Stimulated activated CD8-positive, alpha-beta memory T cell treated with anti-CD3 and anti-CD28 coated beads, Interleukin-15, amount 100 ng/mL, for 1 hour (primary cell): ENCODE measurements at places on chromosomes 3 and 15.
A peak's percentile ranks its signal among the peaks of the same experiment; 100 is the strongest.

DNA sequence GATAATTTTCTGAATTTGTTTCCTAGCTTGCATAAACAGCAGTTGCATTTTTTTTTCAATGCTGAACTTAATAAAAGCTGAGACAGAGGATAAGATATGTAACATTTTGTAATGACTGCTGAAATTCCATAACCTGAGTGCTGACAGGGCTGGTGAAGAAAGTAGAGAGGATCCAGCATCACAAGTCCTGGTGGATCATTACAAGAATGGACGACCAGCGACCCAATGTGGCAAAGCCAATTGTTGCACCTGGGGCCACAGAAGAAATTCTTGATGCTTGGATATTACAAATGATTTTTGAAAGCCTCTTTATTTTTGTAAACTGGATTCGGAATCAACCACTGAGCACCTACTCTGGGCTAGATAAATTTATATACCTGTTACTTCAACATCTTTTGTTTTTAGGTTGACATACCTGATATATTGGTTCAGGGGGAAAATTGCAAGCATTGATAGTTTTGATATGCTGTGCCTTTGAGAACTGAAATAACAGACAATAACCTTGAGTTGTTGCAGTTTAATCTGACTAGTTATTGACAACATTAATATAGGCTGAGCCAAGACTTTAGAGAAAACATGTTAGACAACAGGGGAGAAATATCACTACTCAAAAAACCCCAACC is 3.9 kb upstream of the ACTL6A start:
- no peak for DNase-seq

- DNase-seq = no peak
Observed at GRCh38 chr3:11305509-11305908, 33.3 kb downstream of the ATG7 start.

DNA sequence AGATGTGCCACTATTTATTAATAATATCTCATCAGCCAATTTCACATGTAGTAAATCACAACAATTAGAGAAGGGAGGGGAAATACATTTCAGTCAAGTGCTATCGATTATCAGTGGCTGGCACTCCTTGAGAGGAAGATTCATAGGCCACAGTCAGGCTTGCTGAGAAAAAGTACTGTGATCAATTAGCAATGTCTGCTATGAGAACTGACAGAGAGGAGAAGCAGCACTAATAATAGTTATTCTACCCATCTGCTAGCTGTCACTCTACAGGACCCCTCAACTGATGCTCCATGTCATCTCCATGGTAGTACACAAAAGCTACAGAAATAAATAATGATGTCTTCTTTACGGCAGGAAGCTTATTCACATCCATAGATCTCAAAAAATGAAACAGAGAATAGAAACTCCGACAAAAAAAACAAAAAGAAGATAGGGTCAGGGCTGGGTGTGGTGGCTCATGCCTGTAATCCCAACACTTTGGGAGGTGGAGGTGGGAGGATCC is 351.3 kb downstream of the FOXP1 start:
- no peak for DNase-seq

DNA sequence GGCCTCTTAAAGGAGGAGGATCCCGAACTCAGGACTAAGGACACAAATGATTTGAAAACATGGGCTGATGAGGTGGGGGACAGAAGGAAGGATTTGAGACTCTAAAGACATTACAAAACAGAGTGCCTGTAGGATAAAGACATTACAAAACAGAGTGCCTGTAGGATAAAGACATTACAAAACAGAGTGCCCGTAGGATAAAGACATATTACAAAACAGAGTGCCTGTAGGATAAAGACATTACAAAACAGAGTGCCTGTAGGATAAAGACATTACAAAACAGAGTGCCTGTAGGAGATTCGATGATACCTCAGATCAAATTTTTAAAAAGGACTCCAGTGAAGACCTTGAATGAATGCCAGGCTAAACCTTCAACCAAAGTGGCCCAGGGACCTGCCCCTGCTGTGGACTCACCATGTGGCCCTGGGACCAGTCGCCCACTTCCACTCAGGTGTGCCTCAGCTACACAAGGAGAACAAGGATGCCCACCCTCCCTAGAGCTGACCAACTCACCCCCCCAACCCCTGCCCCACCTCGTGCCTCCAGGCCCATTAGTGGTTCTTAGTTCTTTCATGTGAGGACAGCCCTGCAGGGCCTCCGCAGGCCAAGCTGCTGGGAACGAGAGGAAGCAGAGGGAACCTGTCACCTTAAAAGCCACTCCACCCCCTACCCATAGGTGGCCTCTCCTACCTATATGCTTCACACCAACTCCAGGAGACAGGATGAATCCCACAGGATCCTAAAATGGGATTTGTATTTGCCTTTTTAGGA is 59.8 kb downstream of the SH3BP5 start:
- DNase-seq = no peak

GRCh38 chr3:7973006-7973405 is 528.6 kb upstream of the LMCD1 start:
- no peak for DNase-seq

DNA sequence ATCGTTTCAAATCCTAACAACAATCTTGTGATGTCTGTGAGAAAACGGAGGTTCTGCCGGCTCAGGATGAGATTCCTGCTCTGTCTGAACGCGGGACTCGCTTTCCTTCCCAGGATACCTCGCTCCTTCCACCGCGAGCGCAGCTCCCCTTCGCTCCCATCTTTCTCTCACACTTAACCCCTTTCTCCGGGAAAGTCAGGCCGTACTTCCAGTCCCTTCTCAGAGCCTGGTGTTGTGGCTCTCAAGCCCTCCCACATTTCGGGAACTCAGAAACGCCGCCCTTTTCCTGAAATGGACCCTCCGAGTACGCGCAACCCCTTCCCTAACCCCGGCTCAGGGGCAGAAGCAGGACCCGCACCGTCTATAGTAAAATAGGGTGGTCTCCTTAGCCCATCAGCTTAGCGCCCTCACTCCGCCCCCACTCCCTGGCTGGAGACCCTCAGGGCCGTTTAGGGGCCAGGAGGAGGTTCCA is 378 bp upstream of the FEM1B start:
- no peak for DNase-seq

DNA sequence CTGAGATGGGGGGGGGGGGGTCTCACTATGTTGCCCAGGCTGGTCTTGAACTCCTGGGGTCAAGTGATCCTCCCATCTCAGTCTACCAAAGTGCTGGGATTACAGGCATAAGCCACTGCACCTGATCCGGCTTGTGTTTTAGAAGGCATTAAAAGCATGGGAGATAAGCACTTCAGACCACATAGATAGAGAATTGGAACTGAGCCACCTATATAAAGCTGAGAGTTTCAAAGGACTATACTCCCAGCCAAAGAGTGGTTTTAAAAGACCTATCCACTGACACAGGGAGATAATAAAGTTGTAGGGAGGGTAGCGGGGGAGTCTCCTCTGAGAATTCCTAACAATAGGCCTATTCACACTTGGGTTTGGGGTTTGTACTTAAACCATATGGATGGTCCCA is 34.8 kb downstream of the DENND4A start:
- no peak for DNase-seq

- DNase-seq = no peak
Observed at GRCh38 chr15:100531823-100532327, 3.1 kb upstream of the CERS3 start.

DNA sequence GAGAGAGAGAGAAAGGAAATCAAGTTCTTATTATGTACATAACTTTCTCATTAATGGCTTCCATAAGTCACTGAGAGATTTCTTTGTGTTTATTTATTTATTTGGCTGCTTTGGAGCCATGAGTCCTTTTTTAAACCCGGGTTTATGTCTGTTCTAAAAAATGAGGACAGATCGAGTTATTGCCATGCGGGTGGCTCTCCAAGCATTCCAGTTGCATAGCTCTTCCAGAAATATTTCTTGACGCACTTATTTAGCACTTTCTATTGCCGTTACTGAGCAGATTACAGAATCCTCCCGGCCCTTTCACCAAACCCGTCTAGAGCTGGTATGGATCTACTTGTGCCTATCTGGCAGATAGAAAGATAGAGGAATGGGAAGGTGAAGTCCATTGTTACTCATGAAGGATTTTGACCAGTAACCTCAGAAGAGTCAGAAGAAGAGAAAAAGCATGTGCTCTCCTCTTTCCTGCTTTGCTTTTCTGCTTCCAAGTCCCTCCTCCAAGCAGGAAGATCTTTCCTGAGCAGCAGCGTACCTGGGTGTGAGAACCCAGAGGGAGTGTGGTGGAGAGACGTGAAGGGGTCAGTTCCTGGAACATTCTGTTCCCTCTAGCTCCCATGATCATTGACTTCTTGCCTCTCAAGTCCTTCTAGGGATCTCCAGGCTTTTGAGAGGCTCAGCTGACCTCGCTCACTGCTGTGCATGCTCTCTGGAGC is 112.8 kb downstream of the LPP start:
- DNase-seq = no peak

DNA sequence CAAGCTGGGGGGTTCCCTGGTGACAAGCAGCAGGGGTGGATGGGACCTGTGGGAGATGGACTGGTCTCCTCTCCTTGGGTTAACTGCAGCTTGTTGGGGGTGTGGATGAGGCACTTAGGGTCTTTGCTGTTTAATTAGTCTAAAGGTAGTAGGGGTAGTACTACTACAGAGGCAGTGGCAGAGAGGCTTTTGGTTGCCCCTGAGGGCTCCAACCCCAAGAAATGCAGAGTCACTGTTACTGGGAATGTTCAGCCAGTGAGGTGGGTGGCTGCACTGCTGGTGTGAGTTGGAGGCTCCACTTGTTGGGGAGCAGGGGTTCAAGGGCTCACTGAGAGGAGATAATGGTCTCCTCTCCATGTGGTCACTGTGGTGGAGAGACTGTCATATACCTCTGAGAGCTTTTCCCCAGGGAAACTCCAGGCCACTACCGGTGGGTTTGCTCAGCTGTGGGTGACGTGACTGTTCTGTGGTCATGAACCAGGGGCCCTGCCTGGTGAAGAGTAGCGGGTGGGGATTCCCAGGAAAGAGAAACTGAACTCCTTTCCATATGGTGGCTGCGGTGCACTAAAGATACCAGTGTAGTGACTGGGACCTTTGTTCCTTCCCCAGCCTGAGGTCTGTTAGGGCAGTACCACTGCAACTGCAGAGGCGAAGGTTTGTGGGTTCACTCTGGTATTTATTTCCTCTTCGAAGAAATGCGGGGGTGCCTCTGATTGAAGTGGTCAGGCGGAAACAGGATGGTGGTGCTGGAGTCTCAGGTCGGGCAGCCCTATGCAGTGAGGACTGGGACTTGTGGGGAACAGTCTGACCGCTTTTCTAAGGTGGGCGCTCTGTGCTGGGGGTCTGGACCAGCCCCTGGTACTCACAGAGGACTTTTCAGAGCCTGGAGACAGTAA is 68.9 kb upstream of the TNFSF10 start:
- peak; percentile 60 for DNase-seq

- DNase-seq = no peak
Observed at GRCh38 chr3:143190101-143190500, 70.5 kb downstream of the CHST2 start.

DNA sequence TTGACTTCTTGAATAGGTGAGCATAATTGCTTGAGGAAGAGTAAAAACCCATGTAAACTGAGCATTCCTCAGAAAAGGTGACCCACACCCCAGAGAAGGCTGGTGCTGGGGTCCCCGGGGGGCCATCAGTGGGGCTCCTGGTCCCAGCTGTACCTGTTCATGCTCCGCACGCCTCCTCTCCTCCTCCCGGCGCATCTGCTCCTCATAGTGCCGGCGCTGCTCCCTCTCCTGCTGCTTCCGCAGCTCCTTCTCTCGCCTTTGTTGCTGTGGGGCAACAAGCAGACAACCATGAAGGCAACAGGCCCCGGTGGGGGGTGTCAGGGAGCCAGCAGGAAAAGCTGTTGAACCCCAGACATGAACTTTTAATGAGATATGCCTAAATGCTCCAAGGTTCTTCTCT is 113.7 kb upstream of the SLC2A2 start:
- DNase-seq = no peak

- no peak for DNase-seq
Observed at GRCh38 chr3:67324554-67324953, 326.4 kb downstream of the KBTBD8 start.

- DNase-seq = no peak
Observed at GRCh38 chr3:42672515-42672914, 12.8 kb upstream of the KLHL40 start.

DNA sequence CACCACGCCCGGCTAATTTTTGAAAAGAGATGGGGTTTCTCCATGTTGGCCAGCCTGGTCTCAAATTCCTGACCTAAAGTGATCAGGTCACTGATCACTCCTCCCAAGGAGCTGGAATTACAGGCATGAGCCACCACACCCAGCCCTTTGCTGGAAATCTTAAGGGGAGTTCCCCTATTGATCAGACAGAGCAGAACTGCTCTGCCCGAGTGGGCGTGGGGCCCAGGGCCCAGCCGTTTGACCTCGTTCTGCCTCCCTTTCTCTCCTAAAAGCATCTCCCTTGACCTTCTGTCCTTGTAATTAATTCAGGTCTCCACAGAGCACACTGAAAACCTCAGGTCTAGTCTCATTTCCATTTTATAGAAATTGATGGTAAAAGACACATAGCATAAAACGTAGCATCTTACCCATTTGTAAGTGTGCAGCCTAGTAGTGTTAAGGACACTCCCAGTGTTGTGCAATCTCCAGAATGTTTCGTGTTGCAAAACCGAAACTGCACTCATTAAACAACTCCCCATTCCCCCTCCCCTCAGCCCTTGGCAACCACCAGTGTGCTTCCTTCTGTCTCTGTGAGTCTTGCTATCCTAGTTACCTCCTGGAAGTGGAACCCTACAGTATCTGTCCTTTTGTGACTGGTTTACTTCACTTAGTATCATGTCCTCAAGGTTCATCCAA is 89.3 kb downstream of the SLCO3A1 start:
- DNase-seq = no peak

DNA sequence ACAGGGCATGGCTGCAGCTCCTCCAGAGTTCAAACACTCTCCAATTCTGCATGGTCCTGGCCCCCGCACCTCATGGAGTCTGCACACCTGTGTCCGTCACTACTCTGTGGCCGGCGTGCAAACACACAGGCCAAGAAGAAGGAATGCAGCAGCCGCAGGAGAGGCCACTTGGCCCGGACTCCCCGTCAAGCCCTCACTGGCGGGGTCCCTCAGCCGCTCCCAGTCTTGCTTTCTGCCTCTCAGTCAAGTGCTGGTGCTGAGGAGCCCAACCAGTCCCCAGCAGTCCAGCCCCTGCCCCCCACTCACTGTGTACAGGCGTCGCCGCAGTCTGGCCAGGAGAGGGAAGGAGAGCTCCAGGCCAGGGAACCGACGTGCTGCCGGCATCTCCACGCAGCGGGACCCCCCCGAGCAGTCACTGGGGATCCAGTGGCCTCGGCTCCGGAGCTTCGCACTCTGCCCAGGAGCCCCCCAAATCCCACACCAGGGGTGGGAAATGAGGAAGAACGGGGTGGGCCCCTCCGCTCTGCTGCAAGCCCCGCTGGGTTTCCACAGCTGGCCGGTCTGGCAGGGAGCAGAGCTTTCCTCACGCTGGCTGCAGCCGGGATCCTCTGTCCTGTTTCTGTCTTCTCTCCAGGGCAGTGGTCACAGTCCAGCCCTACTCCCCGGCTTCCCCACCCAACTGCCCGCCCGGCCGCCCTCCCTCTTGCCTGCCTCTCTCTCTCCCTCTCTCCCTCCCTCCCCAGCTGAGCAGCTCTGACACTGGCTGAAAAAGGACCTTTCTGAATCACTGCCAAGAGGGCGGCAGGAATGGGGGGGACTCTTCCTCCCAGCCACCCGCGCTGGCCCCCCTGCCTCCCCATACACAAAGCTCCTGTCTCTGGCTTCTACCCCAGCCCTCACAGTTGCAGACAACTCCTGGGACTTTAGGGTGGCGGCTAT is 16.0 kb downstream of the TNK2 start:
- DNase-seq = no peak

GRCh38 chr15:82651708-82652107 is 4.5 kb upstream of the CPEB1 start:
- no peak for DNase-seq
